ENCODE measurements at places on chromosomes 7 and 10. TPM values are rescaled to one million over a fixed set of nuclear protein-coding genes. Genes with fewer than 3 reads are reported as not detected.

DNA sequence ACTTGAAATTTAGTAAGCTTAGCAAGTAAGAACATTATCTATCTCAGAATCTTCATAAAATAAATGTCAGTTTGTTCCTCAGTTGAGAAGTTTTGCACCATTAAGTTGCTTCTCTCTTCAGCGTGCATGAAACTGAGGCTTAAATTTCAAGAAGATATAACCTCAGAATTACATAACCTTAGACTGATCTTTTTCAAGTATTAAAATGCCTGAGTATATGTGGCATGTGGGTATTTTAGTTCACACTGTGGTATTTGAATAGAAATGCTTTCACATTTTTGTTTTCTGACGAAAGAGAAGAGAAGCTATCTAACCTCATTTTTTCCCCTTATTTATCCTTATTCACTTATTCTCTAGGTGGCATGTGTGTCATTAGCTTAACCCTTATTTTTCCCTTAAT is 104.1 kb downstream of the PHF14 start:
- DNase-seq, result no peak

DNA sequence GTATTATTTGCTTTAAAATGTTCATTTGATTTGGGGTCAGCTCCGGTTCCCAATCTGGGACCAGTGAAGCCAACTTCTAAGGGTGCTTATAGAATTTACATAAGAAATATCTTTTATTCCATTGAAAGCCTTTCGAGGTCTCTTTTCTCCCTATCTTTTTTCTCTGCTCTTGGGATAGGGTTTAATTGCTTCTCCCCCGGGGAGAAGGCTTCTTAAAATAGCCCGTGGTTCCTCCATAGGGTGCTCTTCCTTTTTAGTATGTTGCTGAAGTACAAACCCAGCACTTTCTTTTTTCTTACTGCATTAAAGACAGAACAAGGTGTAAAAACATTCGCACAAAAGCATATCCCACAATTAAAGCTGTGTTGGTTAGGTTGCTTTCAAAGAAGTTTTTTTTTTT is 107.5 kb downstream of the POU6F2 start:
- no peak for DNase-seq

GRCh38 chr7:117124591-117125220 is 171.4 kb downstream of the ST7 start:
- DNase-seq, result peak; percentile 85

The TRIM74 gene
- not detected for total RNA-seq

The STEAP2 gene
- total RNA-seq, result 1.2 TPM

DNA sequence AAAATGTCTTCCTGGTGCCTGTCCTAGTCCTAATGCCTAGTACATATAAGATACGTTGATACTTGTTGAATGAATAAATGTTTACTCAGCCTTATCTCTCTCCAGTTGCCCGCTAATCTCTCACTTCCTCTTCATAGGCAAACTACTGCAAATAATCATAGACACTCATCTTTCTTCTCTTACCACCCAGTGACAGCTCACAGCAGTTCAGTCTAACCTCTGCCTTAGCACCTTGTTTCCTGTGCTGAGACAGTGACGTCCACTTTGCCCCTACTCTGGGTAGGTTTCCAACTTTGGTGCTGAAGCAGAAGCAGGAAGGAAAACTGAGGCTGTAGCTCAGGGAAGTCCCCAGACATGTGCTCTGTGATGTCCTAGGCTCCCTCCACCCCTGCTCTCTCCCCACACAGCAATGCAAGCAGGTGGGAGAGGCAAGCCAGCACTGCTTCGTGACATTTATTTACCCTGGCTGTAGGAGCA is 45.5 kb upstream of the RHOBTB1 start:
- DNase-seq, result no peak

DNA sequence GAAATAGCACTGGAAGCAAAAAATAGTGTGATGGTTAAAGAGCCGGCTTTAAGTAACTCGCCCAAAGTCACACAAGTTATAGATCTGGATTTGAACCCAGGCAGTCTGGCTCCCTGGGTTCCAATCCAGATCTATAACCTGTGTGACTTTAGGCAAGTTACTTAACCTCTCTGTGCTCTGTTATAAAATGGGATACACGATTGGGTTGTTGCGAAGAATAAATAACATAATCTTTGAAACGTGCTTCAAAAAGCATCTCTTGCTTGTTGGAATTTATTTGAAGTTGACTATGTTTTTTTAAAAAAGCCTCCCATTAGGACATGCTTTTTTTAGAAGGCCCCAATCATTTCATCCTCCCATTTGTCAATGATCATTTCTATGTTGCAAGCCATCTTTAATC is 3.5 kb upstream of the LCOR start:
- no peak for DNase-seq

The PAX4 gene
- total RNA-seq, result not detected

The FAM25C gene
- not detected for total RNA-seq

DNA sequence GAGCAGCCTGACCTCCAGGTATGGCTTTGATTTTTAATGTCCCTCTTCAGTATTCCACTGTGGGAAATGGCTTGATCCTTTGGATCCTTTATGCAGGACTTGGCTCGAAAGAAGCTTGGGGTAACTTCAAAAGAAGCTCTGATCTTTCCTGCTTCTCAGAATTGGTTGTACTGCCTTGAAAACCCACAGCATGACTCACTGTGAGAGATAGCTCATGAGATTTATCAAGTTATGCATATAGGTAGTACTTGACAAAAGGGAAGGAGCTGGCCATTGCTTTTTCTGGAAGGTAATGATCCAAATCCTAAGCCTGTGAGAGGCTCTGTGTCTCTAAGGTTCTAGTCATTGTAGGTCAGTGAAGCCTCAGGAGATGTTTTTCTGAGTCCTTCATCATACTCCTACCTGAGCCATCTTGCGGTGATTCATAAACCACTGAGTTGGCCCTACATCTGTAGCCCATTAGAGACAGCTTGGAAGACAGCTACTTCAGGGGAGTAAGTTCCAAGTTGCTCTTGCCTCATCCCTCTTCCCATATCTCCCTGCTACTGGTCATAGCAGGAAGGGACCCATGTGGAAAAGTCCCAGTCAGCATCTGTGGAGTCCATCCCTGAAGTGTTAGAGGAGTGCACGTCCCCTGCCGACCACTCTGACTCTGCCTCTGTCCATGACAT is 36.7 kb upstream of the NFKB2 start:
- no peak for DNase-seq

DNA sequence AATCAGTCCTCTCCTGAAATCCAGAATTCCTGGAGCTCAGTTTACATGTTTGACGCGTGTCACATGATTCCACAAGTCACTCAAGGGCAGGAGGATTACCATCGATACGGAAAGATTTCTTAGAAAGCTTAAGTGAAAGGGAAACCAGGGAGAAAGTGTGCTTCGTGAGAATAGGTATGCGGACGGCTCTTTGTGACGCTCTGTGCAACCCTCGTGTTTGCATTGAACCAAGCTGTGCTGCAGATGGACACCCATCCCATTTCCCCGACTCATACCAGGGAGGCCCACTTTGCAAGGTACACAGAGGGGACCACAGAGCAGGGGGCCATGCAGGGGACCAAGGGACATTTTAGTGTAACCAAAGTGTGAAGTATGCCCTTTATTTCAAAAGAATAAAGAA is 43.2 kb downstream of the IKZF1 start:
- no peak for DNase-seq

- no peak for DNase-seq
Observed at GRCh38 chr10:32298075-32298812, 48.7 kb downstream of the EPC1 start.

DNA sequence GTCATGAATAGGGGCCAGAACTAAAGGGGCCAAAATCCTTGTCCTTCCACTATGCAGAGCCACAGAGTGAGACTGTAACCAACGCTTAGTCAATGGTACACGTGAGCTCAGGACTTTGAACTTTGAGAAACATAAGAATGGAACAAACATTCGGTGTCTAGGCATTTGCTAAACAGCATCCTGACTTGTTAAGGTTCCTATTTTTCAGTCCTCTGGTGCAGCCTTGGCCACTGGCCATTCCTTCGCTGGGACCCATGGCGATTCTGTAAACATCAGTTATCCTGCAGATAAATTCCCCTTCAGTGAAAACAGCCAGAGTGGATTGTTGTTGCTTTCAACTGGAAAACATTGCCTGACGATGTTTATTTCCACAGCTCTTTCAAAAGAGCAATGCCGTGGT is 266.8 kb downstream of the SORCS1 start:
- DNase-seq, result no peak

The NEURL1 gene
- total RNA-seq, result not detected

The NPSR1 gene
- not detected for total RNA-seq

The FAM131B gene
- 0.63 TPM for total RNA-seq

DNA sequence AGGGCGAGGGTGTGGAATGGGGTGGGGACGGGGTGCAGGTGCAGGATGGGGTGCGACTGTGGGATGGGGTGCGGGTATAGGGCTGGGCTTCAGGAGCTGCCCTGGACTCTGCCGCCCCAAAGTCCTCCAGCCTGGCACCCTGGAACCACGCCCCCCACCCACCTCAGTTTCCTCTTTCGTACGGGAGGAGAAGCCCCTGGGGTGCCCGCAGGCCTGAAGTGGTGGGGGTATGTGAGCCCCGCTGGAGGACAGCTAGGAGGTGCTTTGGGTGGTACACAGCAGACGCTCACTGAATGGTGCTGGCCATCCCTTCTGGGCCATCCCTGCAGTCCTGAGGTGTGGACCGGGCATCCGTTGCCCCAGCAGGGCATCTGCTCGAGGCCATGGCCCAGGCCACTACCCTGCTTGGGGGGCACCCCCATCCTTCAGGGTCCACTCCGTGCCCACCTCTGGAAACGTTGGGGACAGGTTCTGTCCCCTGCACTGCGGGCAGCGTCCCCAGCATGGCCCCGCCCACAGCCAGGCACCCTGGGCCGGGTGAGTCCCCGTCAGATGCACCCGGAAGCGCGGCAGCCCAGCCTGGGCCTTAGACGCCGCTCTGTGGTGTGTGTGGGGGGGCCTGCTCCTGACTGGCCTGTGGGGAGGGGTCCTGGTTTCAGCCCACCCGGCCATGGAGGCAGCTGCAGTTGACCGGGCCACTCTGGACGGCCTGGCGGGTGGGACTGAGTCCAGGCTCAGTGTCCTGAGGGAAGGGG is 41.6 kb downstream of the UNCX start:
- no peak for DNase-seq

GRCh38 chr10:1151076-1152033 is 95.2 kb downstream of the WDR37 start:
- DNase-seq, result peak; percentile 28

GRCh38 chr7:94352887-94353286 is 41.8 kb upstream of the COL1A2 start:
- DNase-seq, result no peak

DNA sequence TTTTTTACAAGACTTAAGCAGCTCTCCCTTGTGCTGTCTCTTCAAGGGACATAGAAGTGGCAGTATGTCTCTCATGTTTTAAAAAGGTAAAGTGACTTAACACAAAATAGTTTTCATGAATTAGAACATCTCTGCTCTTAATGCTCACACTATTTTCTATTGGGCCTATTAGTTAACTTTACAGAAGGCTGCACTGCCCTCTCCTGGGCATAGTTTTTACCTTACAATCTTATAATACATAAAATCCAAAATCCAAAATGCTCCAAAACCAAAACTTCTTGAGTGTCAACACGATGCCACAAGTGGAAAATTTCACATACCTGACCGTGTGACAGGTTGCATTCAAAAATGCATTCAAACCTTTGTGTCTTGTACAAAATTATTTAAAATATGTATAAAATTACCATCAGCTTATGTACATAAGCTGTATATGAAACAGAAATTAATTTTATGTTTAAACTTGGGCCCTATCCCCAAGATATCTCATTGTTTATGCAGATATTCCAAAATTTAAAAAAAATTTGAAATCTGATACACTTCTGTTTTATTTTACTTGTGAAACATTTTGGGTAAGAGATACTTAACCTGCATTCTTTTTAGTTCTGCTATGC is 25.8 kb downstream of the TES start:
- no peak for DNase-seq

The ZNF438 gene
- 0.30 TPM for total RNA-seq

The HIBADH gene
- 31.0 TPM for total RNA-seq

DNA sequence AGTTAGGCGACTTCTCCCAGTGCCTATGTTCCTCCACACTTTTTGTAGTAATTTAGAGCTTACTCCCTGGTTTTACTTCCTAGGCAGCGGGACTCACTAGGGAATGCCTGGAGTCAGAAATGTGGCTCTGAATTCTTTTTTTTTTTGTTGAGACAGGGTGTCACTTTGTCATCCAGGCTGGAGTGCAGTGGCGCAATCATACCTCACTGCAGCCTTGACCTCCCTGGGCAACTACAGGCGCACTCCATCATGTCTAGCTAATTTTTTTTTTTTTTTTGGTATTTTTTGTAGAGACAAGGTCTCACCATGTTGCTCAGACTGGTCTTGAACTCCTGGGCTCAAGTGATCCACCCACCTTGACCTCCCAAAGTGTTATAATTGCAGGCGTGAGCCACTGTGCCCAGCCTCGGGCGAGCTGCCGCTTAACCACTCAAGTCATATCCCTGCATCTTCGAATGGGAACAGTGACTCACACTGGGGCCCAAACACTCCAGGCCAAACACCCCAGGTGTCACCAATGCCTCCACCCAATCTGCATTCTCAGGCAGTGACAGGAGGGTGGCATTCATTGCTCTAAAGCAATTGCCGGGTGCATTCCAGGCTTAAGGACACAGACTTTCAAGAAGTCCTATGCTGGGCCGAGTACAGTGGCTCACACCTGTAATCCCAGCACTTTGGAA is 19.6 kb downstream of the RGS10 start:
- DNase-seq, result no peak

DNA sequence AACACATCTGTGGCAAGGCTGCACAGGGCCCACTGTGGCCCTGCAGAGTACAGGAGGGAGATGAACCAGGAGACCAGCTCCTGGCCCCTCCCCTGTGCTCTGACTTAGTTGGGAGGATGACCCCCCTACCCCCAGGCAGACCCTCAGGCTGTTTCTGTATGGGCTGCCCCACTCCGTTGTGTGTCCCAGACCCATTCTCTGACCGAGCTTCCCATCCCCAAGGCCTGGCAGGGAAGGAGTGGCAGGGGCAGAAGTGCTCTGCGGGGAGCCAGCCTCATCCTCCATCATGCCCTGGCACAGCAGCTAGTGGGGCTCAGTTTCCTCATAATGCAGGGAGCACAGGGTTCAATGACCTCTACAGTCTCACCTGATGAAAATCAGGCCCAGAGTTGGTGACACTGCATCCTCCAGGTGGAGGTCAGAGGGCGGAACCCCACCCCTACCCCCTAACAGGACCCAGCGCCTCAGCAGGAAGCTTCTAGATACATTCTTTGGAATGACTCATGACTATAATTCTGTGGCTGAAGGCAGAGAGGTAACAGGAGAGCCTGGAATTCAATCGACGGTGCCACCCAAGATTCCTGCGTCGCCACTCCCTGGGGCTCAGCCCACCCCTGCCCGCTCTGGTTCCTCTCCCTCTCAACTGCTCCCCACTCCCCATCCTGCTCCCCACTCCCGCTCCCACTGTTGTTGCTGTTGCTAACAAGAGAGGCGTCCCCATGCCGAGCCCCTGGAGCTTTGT is 18.2 kb downstream of the PODXL start:
- DNase-seq, result peak; percentile 50
